ENCODE measurements at places on chromosomes 1 and 21.

GRCh38 chr1:60483509-60483908 lies 409.9 kb upstream of the C1orf87 start:
- no peak for DNase-seq
- H3K36me3 ChIP-seq = no peaks in the 10 kb centered on the region
- no peaks in the 10 kb centered on the region for H3K27me3 ChIP-seq
- no peak overlapping the region for H3K27ac ChIP-seq

GRCh38 chr1:168783458-168784210 lies 54.6 kb upstream of the DPT start:
- DNase-seq = peak; percentile 51
- H3K27me3 ChIP-seq = no peaks in the 10 kb centered on the region
- H3K4me3 ChIP-seq = no peak overlapping the region
- peak overlapping the region; percentile 81 for H3K27ac ChIP-seq

DNA sequence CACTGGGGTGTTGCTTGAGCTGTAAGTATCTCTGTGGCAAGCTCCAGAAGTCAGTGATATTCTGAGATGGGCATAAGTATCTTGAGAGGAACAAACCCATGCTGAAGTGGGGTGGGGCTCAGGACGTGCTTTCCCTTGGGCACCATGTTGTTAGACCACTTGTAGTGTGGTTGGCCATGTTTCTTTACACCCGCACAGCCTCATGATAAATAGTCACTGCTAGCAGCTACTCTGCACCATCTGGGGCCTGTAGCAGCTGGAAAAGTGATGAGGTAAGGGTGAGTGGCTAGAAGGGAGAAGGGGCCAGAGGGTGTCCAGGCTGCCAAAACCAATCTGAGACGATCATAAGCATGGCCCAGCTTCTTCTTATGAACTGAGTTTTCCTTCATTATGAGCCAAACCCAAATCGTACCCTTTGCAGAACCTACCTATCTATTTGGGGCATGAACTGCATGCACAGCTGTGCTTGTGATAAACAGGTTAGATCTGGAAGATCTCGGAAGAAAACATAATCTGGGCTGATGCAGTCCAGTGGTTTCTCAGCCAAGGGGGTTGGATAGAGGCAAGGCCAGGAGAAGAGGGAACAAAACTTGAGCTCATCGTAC lies 91.9 kb upstream of the IRF2BP2 start:
- DNase-seq = no peak
- H3K27ac ChIP-seq = no peak overlapping the region
- H3K4me3 ChIP-seq = no peak overlapping the region
- no peaks in the 10 kb centered on the region for H3K36me3 ChIP-seq

- DNase-seq = no peak
- H3K4me3 ChIP-seq = no peak overlapping the region
- no peak overlapping the region for H3K27ac ChIP-seq
- no peaks in the 10 kb centered on the region for H3K4me1 ChIP-seq
- no peaks in the 10 kb centered on the region for H3K27me3 ChIP-seq
- no peaks in the 10 kb centered on the region for H3K36me3 ChIP-seq
Observed at GRCh38 chr1:160768295-160768657, 27.7 kb upstream of the LY9 start.

- no peaks in the 10 kb centered on the region for H3K27me3 ChIP-seq
- DNase-seq = no peak
- H3K27ac ChIP-seq = no peak overlapping the region
- no peak overlapping the region for H3K4me3 ChIP-seq
- no peaks in the 10 kb centered on the region for H3K4me1 ChIP-seq
Observed at GRCh38 chr1:43442756-43443155, 11.0 kb downstream of the HYI start.

DNA sequence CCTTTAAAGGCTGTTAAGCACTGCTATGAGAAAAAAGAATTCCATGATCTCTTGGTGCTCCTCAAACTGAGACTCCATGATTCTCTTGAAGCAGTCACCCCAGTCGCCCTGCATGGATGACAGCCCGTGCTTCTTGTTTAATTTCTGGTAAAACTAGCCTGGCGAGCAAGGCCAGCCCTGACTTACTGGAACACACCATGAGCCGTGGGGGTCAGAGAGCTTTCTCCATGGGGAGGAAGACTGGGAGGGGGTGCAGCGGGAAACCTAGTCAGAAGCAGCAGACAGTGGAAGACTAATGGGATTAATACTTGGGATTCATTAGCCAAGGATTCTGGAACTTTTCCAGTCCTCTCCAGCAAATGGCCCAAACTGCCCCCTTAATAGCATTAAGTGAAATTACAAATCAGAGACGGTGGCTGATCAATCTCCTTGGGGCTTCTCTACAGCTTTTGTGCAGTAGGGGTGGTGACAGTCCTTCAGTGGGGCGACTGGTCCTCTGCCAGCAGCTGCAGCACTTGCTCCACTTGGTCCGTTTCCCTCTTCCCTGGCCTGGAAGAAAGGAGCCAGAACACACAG lies 57.2 kb upstream of the LRRN2 start:
- H3K4me1 ChIP-seq = no peaks in the 10 kb centered on the region

DNA sequence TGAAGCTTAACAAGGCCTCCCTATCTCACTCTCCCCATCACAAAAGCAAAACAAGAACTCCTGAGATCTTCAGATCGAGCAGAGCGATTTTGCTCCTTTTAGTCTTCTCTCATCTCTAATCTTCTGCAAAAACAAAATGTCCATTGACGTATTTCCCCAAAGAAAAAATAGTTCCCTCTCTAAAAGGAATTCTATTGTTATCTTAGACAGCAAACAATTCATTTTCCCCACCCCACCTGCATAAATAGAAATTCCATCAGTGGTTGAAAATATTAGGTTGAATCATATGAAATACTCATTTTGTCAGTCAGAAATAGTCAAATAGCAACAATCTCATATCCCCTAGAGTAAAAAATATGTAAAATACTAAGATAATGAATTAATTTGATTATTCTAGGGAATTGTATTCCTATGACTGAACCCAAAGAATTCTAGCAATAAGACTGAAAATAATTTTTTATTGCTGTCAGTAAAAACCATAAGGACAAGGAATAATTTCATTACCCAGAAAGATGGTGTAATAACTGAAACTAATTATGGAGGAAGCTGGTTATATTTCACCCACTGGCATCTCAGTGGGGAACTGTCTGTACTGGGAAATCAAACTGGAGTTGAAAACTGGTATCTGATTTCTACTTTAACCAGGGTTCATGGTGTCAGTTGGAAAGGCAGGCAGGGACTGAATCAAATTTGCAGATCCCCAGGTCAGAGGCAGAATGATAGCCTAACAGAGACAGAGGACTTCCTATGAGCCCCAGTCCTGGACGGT lies 51.3 kb downstream of the RHOU start:
- H3K4me3 ChIP-seq = no peak overlapping the region
- no peak for DNase-seq
- no peaks in the 10 kb centered on the region for H3K36me3 ChIP-seq
- H3K4me1 ChIP-seq = peaks cover 20% of the 10 kb centered on the region
- H3K27ac ChIP-seq = no peak overlapping the region

DNA sequence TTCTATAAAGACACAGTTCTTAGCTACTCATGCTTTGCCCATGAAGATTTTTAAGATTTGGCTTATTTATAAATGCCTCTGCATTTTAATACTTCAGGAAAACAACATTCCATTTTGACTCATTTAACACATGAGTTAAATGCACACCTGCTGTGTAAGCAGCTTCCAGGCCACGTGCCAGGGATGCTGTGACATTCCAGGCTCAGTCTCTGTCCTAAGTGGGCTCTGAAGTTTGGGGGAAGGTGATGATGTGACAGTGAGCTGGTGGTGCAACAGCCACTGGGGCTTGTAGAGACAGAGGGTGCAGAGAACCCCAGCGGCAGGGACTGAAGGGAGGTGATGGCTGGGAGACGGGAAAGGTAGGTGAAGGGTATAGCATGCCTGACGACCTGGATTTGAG lies 40.7 kb downstream of the HHAT start:
- H3K27me3 ChIP-seq = no peaks in the 10 kb centered on the region
- no peak for DNase-seq
- H3K36me3 ChIP-seq = no peaks in the 10 kb centered on the region
- H3K27ac ChIP-seq = no peak overlapping the region
- H3K4me3 ChIP-seq = no peak overlapping the region

DNA sequence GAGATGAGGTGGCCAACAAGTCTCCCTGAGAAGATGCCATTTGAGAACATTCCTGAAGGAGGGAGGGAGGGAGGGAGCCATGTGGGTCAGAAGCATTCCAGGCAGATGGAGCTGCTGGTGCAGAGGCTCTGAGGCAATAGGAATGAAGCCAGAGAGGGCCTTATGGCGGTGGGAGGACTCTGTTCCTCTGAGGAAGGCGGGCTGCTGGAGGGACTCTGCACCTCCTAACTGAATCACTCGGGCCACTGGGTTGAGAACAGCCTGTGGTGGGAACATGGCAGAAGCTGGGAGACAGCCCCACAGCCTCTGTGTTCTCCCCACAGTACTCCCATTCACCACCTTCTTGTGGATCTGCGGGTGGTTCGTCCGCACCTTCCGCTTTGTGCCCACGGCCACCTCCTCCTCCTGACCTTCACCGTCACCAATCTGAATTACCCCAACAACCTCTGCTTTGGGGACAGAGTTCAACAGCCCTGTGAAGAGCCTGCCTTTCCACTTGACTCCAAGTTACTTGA lies 2.4 kb upstream of the TMEM125 start:
- peak overlapping the region; percentile 39 for H3K27ac ChIP-seq
- H3K4me3 ChIP-seq = no peak overlapping the region
- peaks cover 12% of the 10 kb centered on the region for H3K4me1 ChIP-seq
- no peaks in the 10 kb centered on the region for H3K36me3 ChIP-seq
- no peaks in the 10 kb centered on the region for H3K27me3 ChIP-seq

DNA sequence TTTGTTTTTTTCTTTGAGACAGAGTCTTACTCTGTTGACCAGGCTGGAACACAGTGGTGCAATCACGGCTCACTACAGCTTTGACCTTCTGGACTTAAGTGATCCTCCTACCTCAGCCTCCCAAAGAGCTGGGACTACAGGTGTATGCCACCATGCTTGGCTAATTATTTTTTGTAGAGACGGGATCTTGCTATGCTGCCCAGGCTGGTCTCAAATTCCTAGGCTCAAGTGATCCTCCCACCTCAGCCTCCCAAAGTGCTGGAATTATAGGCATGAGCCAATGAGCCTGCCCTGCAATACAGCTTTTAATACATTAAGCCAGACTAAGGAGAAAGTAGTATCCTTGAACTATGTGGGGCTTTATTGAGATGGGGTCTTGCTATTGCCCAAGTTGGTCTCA lies 16.6 kb upstream of the EXOSC10 start:
- no peak overlapping the region for H3K27ac ChIP-seq
- H3K36me3 ChIP-seq = no peaks in the 10 kb centered on the region
- H3K4me1 ChIP-seq = no peaks in the 10 kb centered on the region
- H3K27me3 ChIP-seq = no peaks in the 10 kb centered on the region

Measured in hepatocyte (in vitro differentiated cells).